ENCODE measurements at places on chromosomes 2 and 18. TPM values are rescaled to one million over a fixed set of nuclear protein-coding genes. Genes with fewer than 3 reads are reported as not detected.

The SCN9A gene
- 0.78 TPM for total RNA-seq

The ATF2 gene
- total RNA-seq: 47.5 TPM

The REG3G gene
- total RNA-seq: not detected

The HDLBP gene
- total RNA-seq: 949 TPM

The IRS1 gene
- 21.3 TPM for total RNA-seq

The PTGR3 gene
- total RNA-seq: 18.4 TPM

The MYO1B gene
- total RNA-seq: 189 TPM

All from subcutaneous preadipocyte (primary cell).